ENCODE measurements at places on chromosomes 13 and 19. TPM values are rescaled to one million over a fixed set of nuclear protein-coding genes. Genes with fewer than 3 reads are reported as not detected.
A peak's percentile ranks its signal among the peaks of the same experiment; 100 is the strongest.

DNA sequence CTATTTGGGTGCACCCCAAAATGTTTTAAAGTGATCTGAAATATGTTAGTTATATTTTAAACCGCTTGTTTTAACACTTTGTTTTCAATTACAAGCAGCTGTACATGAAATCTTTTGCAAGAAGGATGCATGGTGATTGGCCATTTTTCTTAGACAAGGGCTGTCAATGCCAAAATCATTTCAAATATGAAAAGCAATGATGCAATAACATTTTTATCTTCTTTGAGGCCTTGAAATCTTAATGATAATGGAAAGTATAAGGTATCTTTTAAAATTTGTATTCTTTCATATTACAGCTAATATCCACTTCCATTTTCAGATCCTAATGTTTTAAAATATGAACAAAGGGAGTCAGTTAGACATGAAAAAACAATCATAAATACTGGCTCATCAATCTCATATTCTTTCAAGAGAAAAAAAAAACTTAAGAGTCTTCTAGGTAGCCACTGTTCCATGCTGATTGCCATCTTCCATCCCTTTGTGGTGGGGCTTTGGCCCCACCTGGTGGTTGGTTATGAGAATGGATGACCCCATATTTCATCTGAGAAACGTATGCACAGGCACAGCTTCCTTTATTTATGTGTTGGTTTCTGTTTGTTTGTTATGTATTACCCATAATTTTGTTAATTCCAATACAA lies 330.3 kb upstream of the MIR17HG start:
- H3K4me1 ChIP-seq, result no peaks in the 10 kb centered on the region
- H3K4me3 ChIP-seq, result no peak overlapping the region
- DNase-seq, result peak; percentile 60
- H3K27ac ChIP-seq, result no peak overlapping the region

- peaks cover 38% of the 10 kb centered on the region for H3K36me3 ChIP-seq
- no peak overlapping the region for H3K27ac ChIP-seq
- peaks cover 6% of the 10 kb centered on the region for H3K4me1 ChIP-seq
Observed at GRCh38 chr19:21850656-21851255, 14.8 kb upstream of the ZNF43 start.

DNA sequence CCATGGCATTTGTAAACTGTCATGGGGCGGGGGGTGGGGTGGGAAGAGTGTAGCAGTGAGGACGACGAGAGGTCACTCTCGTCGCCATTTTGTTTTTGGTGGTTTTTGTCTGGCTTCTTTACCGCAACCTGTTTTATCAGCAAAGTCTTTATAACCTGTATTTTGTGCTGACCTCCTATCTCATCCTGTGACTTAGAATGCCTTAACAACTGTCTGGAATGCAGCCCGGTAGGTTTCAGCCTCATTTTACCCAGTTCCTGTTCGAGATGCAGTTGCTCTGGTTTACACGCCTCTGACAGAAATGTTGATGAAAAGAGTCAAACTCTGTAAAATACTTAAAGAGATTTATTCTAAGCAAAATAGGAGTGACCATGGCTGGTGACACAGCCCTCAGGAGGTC lies 852.0 kb downstream of the DACH1 start:
- H3K27ac ChIP-seq, result no peak overlapping the region
- H3K4me1 ChIP-seq, result peaks cover 17% of the 10 kb centered on the region
- no peak for DNase-seq

GRCh38 chr19:27774827-27775226 lies 1438.1 kb downstream of the UQCRFS1 start:
- no peak for DNase-seq
- no peaks in the 10 kb centered on the region for H3K4me1 ChIP-seq
- H3K4me3 ChIP-seq, result peak overlapping the region; percentile 68
- H3K27ac ChIP-seq, result no peak overlapping the region
- peaks cover 6% of the 10 kb centered on the region for H3K27me3 ChIP-seq

GRCh38 chr19:17035842-17036424 lies 9.3 kb upstream of the CPAMD8 start:
- H3K4me1 ChIP-seq, result no peaks in the 10 kb centered on the region
- no peak for DNase-seq
- no peak overlapping the region for H3K4me3 ChIP-seq
- H3K27me3 ChIP-seq, result no peaks in the 10 kb centered on the region

- H3K27ac ChIP-seq, result no peak overlapping the region
- no peaks in the 10 kb centered on the region for H3K4me1 ChIP-seq
Observed at GRCh38 chr13:102558029-102558428, 38.8 kb upstream of the TPP2 start.

- no peak overlapping the region for H3K4me3 ChIP-seq
- peaks cover 5% of the 10 kb centered on the region for H3K36me3 ChIP-seq
- H3K27me3 ChIP-seq, result peaks cover 2% of the 10 kb centered on the region
- no peak for DNase-seq
- H3K27ac ChIP-seq, result no peak overlapping the region
Observed at GRCh38 chr19:11971041-11971440, 6.2 kb downstream of the ZNF763 start.

DNA sequence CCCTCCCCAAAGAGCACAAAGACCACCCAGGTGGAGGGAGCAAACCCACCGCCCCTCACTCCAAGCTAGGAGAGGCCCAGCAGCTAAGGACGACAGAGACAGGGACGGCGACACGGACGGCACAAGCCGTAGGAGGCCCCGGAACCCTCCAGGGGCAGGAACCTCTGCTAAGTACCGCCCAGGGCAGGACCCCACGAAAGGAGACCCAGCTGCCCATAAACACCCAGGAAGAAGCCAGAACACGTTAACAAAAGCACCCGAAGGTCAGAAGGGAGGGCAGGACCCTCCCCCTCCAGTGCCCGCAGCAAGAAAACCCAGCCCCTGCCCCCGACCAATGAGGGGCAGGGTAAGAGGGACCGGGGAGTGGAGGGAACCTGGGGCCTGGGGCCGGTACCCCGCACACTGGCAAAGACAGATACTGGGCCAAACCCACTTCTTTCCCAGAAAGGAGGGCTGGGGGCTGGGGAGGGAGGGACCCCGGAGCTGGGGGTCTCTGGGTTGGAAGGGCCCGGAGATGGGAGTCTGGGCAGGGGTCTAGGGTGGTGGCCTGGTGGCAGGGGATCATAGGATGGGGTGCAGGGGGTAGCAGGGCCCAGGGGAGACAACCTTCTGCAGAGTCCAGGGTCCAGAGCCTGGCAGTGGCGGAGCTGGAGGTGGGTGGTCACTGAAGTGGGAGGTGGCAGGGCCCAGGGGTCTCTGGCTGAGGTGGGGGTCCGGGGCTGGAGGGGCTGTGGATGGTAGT lies 2.4 kb downstream of the BTBD2 start:
- DNase-seq, result no peak
- peaks cover 7% of the 10 kb centered on the region for H3K27me3 ChIP-seq
- H3K36me3 ChIP-seq, result peaks cover 9% of the 10 kb centered on the region
- no peaks in the 10 kb centered on the region for H3K4me1 ChIP-seq
- H3K27ac ChIP-seq, result no peak overlapping the region
- H3K4me3 ChIP-seq, result no peak overlapping the region

- no peak overlapping the region for H3K27ac ChIP-seq
- no peak overlapping the region for H3K4me3 ChIP-seq
- H3K4me1 ChIP-seq, result no peaks in the 10 kb centered on the region
- H3K36me3 ChIP-seq, result no peaks in the 10 kb centered on the region
Observed at GRCh38 chr13:32253911-32254399, 61.2 kb downstream of the ZAR1L start.

- peaks cover 4% of the 10 kb centered on the region for H3K27me3 ChIP-seq
- peaks cover 13% of the 10 kb centered on the region for H3K36me3 ChIP-seq
- no peaks in the 10 kb centered on the region for H3K4me1 ChIP-seq
- no peak overlapping the region for H3K27ac ChIP-seq
- DNase-seq, result no peak
Observed at GRCh38 chr19:8089664-8090601, 37.4 kb downstream of the CCL25 start.

- H3K27me3 ChIP-seq, result peaks cover 23% of the 10 kb centered on the region
- no peak for DNase-seq
- peaks cover 16% of the 10 kb centered on the region for H3K36me3 ChIP-seq
- H3K4me3 ChIP-seq, result no peak overlapping the region
- peaks cover 34% of the 10 kb centered on the region for H3K4me1 ChIP-seq
Observed at GRCh38 chr19:56106397-56106849, 14.7 kb downstream of the ZNF787 start.

GRCh38 chr13:41460074-41460465 lies 2.7 kb downstream of the RGCC start:
- no peak for DNase-seq
- H3K27ac ChIP-seq, result no peak overlapping the region
- no peak overlapping the region for H3K4me3 ChIP-seq
- peaks cover 11% of the 10 kb centered on the region for H3K27me3 ChIP-seq

DNA sequence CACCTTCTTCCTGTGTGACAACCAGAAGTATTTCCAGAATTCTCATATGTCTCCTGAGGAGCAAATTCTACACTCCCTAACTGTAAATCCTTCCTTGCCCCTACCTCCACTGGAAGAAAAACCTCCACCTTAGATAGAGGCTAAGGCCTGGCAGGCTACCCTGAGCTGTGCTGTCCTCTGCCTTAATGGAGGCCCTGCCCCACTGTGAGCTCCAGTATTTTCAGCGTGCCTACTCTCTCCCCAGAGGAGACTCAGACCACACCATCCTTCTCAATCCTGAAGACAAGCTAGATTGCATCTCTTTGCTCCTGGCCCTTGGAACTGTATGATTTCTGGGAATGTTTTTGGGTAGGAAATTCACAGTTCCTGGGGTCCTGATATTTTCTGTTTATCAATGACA lies 110.0 kb upstream of the OBI1 start:
- H3K4me3 ChIP-seq, result no peak overlapping the region
- H3K27ac ChIP-seq, result no peak overlapping the region
- H3K4me1 ChIP-seq, result peaks cover 6% of the 10 kb centered on the region
- peaks cover 3% of the 10 kb centered on the region for H3K27me3 ChIP-seq
- no peak for DNase-seq
- H3K36me3 ChIP-seq, result no peaks in the 10 kb centered on the region

- H3K4me3 ChIP-seq, result no peak overlapping the region
- H3K27ac ChIP-seq, result no peak overlapping the region
- no peaks in the 10 kb centered on the region for H3K27me3 ChIP-seq
- H3K4me1 ChIP-seq, result no peaks in the 10 kb centered on the region
Observed at GRCh38 chr13:67642657-67643056, 412.5 kb upstream of the PCDH9 start.

DNA sequence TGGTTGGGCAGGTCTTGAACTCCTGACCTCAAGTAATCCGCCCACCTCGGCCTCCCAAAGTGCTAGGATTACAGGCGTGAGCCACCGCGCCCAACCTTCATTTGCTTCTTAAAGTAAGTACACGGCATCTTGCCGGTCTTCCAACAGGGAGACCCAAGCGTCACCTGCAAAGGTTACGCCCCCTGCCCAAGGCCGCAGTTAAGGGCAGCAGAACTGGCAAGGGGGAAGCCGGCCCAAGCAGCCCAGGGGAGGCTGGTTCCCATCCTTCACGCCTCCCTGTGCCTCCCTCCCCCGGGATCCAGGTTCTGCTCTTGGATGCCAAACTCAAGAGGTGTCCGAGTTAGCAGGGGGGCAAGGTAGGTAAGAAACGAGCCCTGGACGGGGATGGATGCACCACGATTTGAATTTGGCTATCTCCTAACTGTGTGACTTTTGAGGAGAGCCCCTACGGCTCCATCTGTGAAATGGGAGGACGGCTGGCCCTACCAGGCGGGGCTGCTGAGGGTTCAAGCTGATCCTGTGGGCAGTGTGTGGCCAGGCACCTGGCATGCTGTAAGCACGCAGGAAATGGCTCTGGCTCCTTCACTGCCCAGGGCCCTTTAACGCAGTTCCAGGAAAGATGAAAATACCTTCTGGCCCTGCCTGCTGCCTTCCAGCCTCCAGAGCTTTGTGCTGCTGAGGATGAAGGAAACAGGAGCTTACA lies 9.0 kb downstream of the RFX1 start:
- no peak overlapping the region for H3K4me3 ChIP-seq
- H3K36me3 ChIP-seq, result peaks cover 13% of the 10 kb centered on the region
- H3K27ac ChIP-seq, result no peak overlapping the region
- H3K27me3 ChIP-seq, result peaks cover 7% of the 10 kb centered on the region

GRCh38 chr13:84192125-84192524 lies 309.9 kb upstream of the SLITRK1 start:
- H3K27me3 ChIP-seq, result no peaks in the 10 kb centered on the region
- no peaks in the 10 kb centered on the region for H3K4me1 ChIP-seq
- H3K4me3 ChIP-seq, result no peak overlapping the region
- H3K36me3 ChIP-seq, result no peaks in the 10 kb centered on the region
- H3K27ac ChIP-seq, result no peak overlapping the region

DNA sequence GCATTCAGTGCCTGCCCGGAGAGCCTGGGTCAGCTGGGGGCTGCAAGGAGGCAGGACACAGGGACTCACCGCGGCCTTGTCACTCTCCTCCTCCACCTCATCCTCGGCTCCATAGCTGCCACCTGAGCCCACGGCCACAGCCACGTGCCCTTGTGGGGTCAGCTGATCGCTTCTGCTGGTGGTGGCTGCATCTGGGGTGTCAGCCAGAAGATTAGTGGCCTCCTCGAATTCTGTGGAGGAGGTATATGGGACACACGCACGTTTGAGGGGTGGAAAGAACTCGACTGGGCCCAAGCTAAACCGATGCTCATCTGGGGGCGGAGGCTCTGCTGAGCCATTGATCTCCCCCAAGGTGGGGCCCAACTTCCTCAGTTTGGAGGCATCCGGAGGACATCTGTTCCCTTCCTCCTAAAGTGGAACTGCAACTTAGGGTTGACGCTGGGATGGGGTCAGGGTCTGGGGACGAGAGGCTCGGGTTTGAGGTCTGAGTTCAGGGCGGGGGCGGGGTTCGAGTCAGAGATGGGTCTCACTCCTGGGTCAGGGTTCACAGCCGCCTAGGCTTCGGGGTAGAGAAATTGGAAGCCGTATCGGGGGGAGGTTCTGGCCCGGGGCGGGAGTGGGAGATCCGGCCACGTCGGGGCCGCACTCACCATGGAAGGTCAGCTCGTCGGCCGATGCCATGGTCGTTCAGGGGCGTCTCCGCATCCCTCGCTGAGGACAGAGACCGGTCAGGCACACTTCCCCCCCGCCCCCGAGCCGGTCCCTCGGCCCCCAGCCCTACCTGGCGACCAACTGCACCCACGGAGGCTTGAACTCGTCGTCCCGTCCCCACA lies 493 bp downstream of the YIPF2 start:
- H3K27me3 ChIP-seq, result peaks cover 9% of the 10 kb centered on the region
- peak overlapping the region; percentile 81 for H3K27ac ChIP-seq
- H3K36me3 ChIP-seq, result peaks cover 7% of the 10 kb centered on the region

- H3K4me1 ChIP-seq, result no peaks in the 10 kb centered on the region
- no peak for DNase-seq
- peaks cover 17% of the 10 kb centered on the region for H3K36me3 ChIP-seq
- peak overlapping the region; percentile 47 for H3K4me3 ChIP-seq
- H3K27ac ChIP-seq, result no peak overlapping the region
Observed at GRCh38 chr19:19051478-19052213, 12.1 kb upstream of the SLC25A42 start.

Gene SPACA4
- not detected for total RNA-seq

Gene ZNF682
- 25.6 TPM for total RNA-seq

Gene TMEM145
- total RNA-seq, result 3.9 TPM

Gene CYP4F11
- total RNA-seq, result not detected

Gene CABP5
- not detected for total RNA-seq

Gene FLT3LG
- 1.4 TPM for total RNA-seq

Gene SOX1
- 1.7 TPM for total RNA-seq

Gene ELANE
- total RNA-seq, result not detected

Gene CGB7
- not detected for total RNA-seq

Gene ZFP28
- 1.9 TPM for total RNA-seq

Gene HCN2
- total RNA-seq, result 0.28 TPM

Gene CEACAM20
- not detected for total RNA-seq

Gene ZNF417
- total RNA-seq, result 16.7 TPM

All from endothelial cell (in vitro differentiated cells).